ENCODE measurements at places on chromosomes 7 and 10.

- no peak for DNase-seq
Observed at GRCh38 chr7:389911-390601, 100.1 kb downstream of the FOXL3 start.

GRCh38 chr10:19815731-19816410, 361 bp upstream of the PLXDC2 start:
- DNase-seq = no peak

DNA sequence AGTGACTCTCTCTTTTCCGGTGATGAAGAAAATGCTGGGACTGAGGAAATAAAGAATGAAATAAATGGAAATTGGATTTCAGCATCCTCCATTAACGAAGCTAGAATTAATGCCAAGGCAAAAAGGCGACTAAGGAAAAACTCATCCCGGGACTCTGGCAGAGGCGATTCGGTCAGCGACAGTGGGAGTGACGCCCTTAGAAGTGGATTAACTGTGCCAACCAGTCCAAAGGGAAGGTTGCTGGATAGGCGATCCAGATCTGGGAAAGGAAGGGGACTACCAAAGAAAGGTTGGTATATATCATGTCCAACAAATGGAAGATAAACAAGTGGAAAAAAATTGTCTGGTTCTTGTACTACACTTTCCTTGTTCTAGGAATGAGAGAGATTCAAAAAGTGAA, 9.5 kb downstream of the PDCD4 start:
- DNase-seq = no peak

DNA sequence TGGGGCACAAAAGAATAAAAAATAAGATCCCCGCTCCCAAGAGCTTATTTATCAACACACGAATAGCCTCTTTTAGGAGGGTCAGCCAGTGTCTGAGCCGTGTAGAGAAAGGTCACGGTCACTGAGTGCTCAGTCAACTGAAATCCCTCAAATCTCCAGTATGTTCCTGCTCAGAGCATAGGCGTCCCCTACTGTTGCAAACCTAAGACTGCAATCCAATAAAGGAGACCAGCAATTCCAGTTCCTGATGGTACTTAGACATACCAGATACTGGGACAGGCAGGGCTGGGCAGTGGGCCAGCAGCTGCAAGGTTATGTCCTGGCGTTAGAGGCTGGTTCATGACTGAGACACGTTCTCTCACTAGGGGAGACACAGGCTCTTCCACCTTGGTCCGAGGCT, 93.6 kb downstream of the CACNB2 start:
- no peak for DNase-seq

GRCh38 chr7:76377186-76377918, 18.6 kb upstream of the YWHAG start:
- DNase-seq = no peak

- no peak for DNase-seq
Observed at GRCh38 chr7:123748171-123748733, 551 bp downstream of the WASL start.

DNA sequence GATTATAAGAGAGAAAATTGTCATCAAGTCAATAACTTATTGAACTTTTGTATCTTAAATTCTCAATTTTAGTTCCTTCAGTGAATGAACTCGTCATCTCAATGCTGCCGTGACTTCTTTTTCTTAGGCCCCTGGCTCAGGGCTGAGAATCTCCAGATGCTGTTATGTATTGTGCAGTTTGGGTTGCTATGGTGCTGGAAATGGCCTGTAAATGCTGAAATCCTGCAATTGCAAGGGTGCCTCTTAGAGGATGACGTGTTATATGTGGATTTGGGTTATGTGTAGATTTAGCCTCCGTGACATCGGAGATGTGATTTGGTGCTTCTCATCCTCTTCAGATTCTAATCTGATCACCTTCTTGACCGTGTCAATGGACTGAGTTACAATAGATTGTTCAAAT, 55.7 kb upstream of the ZRANB1 start:
- no peak for DNase-seq

- no peak for DNase-seq
Observed at GRCh38 chr10:89171263-89171872, 35.7 kb downstream of the CH25H start.

DNA sequence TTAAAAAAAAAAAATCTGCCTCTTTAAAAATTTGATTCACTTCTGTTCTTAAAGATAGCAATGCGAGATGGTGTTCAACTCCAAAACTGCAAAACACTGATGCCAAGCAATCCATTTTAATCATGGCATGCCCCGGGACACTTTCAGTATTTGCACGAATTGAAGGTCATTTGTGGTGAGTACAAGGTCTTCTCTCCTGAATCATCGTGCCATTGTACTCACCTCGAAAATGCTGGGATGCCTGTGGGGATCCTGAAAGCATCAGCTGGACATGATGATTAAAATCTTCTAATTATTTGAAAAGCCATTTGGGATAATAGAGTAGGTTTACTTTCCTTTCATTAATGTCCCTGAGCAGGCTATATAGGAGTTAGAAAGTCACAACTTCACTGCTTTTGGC, 125.1 kb upstream of the NRP1 start:
- DNase-seq = no peak

GRCh38 chr7:9671979-9672917, 1238.8 kb downstream of the NXPH1 start:
- no peak for DNase-seq

- no peak for DNase-seq
Observed at GRCh38 chr7:20591058-20591457, 24.4 kb upstream of the ABCB5 start.

GRCh38 chr7:113086431-113086888, at the start of gene GPR85:
GPR85 (minus strand) TSS chr7:113086827; CDS start chr7:113084721, 2,106 bp downstream.
- DNase-seq = no peak

- DNase-seq = no peak
Observed at GRCh38 chr10:24984906-24985305, 31.1 kb downstream of the ENKUR start.

GRCh38 chr10:86872757-86873156, 84.7 kb downstream of the MMRN2 start:
- DNase-seq = no peak

GRCh38 chr7:135756191-135756590, 7.6 kb upstream of the FAM180A start:
- DNase-seq = no peak

DNA sequence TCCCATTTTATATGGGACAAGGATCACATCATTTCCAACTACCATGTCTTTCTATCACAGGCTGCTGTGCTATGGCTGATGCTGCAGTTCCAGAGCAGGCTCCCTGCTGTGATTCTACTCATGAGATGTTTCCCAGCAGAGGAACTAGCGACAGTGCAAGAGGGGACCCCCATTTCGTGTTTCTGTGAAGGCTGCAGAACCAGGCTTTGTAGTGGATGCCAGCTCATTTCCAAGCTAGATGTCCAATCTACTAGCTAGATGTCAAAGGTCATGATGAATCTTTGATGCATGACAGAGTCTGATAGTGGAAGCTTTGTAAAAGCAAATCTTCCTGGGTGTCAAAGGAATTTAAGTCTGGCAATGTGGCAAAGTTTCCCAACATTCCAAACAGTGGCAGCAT, 21.2 kb upstream of the MYO3A start:
- no peak for DNase-seq

DNA sequence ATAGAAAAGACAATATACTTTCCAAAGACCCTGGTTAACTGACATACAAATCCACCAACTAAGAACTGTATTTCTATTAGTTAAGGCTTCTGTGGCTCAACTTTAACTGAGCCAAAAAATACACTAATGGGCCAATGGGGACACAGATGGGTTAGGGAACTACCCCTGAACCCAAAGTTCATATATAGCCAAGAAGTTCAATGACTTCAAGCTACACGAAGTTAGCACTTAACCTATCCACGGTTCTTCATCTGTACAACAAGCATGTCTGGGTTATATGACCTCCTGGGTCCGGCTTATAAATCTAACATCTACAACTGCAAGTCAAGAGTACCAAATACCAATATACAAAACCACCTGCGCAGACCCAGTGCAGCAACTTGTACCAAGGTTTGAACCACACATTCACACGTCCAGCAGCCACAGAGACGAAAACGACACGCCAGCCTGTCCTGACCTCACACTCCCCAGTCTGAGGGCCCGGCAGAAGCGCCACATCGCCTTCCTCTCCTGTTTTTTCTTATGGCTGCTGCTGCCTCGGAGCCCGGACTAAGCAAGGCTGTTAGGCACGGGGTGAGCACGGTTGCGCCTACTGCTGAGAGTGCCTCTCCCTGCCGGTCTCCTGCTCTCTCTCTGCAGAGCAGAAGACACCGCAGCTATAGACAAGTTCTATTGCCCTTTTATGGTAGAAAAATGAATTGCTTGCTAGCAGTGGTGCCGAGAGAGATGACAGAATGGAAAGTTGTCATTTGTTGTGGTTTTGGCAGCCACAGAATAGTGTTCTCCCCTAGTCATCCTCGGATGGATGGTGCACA, 86.3 kb downstream of the RNF216 start:
- no peak for DNase-seq

GRCh38 chr7:152899004-152899403, 139.5 kb downstream of the ACTR3B start:
- DNase-seq = no peak

DNA sequence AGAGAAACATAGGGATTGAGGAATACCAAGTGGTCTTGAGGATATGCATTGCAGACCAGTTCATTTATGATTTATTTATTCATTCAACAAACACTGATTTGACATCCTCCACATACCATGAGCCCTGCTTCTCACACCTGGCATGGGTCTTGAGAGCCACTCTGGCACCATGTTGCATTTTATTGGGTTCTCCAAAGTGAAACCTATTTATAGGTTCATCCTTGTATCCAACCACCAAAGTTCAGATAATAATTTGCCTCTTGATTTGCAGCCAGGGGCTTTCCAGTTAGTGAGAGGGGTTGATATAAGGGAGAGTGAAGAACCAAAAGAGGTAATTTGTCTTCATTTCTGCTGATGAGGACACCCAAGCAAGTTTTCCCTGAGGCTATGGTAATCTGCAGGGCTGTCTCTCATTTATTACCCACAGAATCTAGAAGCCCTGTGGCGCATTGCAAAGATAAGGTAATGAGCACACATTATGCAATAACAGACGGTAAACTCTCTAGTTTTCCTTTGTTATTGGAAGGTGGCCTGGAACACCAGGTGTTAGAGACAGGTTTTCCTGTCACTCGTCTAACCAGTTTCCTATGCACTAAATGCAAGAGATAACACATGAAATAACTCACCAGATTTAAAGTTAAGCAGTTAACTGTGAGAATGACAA, 28.8 kb upstream of the ICA1 start:
- no peak for DNase-seq

- DNase-seq = no peak
Observed at GRCh38 chr10:84665883-84666463, 337.6 kb downstream of the CCSER2 start.

GRCh38 chr7:20545016-20545415, 70.5 kb upstream of the ABCB5 start:
- DNase-seq = no peak

GRCh38 chr7:95686109-95686508, 86.2 kb upstream of the DYNC1I1 start:
- no peak for DNase-seq

GRCh38 chr7:50584793-50585408, 19.7 kb upstream of the DDC start:
- DNase-seq = no peak

DNA sequence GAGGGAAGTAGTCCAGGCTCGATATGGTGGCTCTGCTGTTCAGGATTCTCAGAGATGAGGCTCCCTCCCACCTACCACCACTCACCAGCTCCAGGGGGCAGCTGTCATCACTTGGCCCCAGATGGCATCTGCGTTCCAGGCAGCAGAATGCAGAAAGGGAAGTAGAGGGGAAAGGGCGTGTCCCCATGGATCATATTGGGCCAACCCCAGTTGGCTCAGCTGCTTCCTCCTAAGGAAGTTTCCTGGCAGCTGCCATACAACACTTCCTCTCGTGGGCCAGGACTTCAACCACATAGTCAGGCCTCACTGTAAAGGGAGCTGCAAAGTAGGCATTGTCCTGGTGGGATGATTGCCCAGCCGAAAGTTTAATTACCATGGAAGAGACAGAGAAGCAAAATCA, 1.6 kb upstream of the TEX36 start:
- DNase-seq = no peak

- DNase-seq = no peak
Observed at GRCh38 chr7:156100086-156100485, 287.8 kb upstream of the SHH start.

GRCh38 chr10:30558411-30558810, 71.1 kb downstream of the LYZL2 start:
- DNase-seq = no peak

- DNase-seq = no peak
Observed at GRCh38 chr7:2070151-2070763, 162.5 kb downstream of the MAD1L1 start.

DNA sequence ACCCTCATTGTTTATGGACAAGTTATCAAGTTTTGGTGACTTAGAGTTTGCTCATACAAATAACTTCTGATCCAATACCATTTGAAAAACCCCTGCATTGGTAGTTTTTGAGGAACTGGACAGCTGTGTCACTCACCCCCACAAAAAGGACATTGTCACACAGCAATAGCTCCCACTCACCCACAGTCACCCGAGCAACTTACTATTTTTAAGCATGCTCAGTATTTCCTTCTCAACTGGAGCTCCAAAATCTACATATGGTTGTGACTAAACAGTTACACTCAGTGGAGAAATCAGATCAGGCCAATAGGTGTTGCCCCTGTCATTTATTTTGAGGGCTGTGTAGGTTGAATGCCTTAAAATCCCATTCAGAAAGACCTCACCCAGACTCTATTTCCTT, 165.2 kb upstream of the AUTS2 start:
- DNase-seq = no peak

DNA sequence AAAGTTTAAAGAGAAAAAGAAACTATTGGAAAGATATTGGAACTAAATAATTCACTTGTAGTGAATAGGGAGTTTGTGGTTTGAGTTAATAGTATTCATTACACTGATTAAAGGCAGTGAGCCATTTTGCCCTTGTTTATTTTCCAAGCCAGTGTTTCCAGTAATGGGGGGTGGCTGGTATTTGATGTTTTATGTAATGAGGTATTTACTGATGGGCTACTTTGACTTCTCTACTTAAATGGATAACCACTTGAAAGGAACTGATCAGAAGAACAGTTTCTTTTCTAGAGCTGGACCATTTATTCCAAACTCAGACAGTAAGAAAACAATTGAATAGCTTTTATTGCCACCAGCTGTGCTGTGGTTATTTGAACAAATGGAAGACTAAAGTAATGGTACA, 227.0 kb upstream of the HDAC9 start:
- no peak for DNase-seq
